NCI-H345 (cell line): ENCODE measurements at places on chromosomes 1 and 21.

- DNase-seq = no peak
These were observed 123.2 kb downstream of the LHX8 start for GRCh38 chr1:75257424-75257823.

GRCh38 chr1:71828431-71829012 is 453.8 kb downstream of the NEGR1 start:
- DNase-seq = no peak

- DNase-seq = no peak
These were observed 47.9 kb upstream of the SLC44A3 start for GRCh38 chr1:94772230-94772641.

- no peak for DNase-seq
These were observed 68.5 kb downstream of the STUM start for GRCh38 chr1:226617109-226617508.

DNA sequence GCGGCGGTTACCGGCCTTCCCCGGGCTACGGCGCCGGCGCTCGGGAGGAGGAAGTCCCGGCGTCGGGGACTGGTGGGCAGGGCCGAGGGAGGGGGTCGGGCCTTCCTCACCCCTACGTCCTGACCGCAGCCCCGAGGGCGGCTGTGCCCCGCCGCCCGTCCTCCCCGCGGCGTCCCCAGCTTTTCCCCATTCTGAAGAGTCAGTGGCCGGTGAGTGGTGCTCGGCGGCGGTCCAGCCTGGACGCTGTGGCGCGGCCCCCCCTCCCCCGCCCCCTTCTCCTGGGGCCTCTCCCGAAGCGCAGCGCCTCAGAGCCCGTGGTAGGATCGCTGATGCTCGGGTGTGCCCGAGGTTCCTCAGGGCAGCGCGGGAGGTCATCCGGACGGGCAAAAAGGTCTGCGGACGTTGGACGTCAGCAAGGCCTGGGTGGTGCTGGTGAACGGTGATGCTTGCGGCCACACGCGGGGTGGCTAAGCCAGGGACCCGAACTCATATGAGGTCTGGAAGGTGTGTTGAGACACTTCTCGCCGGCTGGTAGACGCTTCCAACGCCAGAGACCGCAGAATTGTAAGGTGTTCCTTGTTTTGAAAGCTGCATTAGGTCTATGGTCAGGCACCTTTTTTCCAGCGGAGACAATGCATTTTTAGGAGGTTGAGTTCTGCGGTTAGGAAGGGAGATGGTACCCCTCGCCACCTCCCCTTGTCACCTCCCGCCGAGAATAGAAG is 725 bp downstream of the SLC25A33 start:
- DNase-seq = peak; percentile 46

DNA sequence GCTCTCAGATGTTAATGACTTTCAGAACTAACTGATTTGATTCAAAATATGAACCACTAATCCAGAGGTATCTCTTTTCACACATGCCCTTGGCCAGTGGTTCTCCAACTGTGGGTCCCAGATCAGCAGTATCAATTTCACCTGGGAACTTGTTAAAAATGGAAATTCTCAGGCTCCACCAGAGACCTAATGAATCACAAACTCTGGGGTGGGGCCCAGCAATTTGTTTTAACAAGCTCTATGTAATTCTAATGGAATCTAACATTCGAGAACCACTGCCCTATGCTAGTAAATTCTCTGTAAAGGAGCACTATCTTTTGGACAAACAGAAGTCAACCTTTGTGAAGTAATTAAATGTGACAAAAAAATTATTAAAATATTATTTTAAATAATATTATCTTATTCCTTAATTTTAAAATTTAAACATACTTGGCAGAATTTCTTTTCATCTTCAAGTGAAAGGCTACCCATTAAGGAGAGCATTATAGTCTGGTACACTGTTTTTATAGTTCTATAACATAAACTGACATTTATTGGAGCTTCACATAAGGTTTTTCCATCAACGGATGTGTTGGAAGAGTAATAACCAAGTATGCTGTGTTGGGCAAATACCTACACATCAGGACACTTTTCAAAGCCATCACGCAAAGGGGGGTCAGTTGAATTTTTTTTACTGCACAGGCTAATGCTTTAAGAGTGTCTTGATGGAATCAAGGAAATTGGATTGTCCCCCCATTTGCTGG is 130.4 kb downstream of the LHX4 start:
- no peak for DNase-seq

- no peak for DNase-seq
These were observed 137.6 kb downstream of the GPATCH2 start for GRCh38 chr1:217493290-217493689.
